Pancreas (tissue), 10 donors: ENCODE measurements at places on chromosomes 1 and 21. TPM values are rescaled to one million over a fixed set of nuclear protein-coding genes. Genes with fewer than 3 reads are reported as not detected.

Gene CYP4Z1
- polyA plus RNA-seq, result 0.40 TPM

Gene PTPN7
- 0.61 TPM for polyA plus RNA-seq

Gene PTGFRN
- 9.9 TPM for polyA plus RNA-seq

Gene PDE4B
- 1.1 TPM for polyA plus RNA-seq

Gene KCNA2
- 0.21 TPM for polyA plus RNA-seq

Gene PSRC1
- 5.4 TPM for polyA plus RNA-seq

Gene MTOR
- 14.1 TPM for polyA plus RNA-seq

DNA sequence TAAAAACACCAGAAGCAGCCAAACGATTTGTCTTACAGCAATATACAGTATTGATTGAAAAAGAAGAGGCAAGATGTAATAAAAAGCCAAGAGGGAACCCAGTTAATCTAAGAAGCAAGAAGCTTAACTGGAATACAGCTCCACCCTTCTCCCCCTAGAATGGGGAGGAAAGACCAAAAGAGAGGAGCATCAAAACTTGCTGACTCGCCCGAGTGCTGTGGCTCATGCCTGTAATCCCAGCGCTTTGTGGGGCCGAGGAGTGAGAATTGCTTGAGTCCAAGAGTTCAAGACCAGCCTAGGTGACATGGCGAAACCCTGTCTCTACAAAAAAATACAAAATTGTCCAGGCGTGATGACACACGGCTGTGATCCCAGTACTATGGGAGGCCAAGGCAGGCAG, 32.2 kb downstream of the BRWD1 start:
- H3K27me3 ChIP-seq, result no peaks in the 10 kb centered on the region
- H3K27ac ChIP-seq, result no peak overlapping the region
- H3K4me1 ChIP-seq, result no peaks in the 10 kb centered on the region
- no peak overlapping the region for H3K4me3 ChIP-seq

- no peak overlapping the region for H3K27ac ChIP-seq
- no peaks in the 10 kb centered on the region for H3K4me1 ChIP-seq
- no peaks in the 10 kb centered on the region for H3K27me3 ChIP-seq
- no peak for DNase-seq
These were observed 28.4 kb downstream of the ZNF281 start for GRCh38 chr1:200381256-200381984.

DNA sequence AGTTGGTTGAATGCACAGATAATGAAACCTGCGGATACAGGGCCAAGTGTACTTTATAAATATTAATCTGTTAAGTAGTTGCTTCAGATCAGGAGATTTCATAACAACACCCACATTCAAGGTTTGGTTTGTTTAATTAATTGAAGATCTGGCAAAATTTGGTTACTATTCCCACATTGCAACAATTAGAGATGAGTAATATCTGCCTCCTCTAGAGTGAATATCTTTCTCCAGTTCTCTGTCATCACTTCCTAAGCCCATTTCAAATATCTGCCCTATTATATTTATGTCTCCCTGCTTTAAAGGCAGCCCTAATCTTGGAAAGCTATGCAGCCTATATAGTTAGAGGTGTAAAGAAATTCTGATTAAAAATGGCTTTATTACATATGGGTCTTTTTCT, 61.4 kb downstream of the PPP2R5A start:
- no peak overlapping the region for H3K27ac ChIP-seq
- DNase-seq, result no peak
- no peak overlapping the region for H3K4me3 ChIP-seq

DNA sequence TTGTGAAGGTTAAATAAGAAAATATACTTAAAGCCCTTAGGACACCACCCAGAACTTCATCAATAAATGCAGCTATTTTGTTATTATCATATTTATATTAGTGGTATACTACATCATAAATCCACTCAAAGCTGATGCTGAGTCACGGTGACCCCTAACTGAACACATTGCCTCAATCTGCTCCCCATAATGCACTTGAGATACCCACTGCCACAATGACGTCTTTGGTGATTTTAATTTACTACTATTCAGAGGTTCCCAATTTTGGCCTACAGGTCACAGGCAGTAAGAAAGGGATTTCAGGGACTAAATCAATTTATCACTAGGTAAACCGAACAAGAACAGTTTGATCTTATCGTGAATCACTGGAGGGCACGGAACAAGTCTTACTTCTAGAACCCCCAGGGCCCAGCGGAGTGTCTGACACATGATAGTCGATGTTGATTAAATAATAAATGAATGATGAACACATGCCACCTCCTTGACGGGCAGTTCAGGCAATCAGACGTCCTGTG, 493 bp upstream of the CHD1L start:
- H3K36me3 ChIP-seq, result no peaks in the 10 kb centered on the region
- no peak for DNase-seq
- H3K4me3 ChIP-seq, result peak overlapping the region; percentile 97

DNA sequence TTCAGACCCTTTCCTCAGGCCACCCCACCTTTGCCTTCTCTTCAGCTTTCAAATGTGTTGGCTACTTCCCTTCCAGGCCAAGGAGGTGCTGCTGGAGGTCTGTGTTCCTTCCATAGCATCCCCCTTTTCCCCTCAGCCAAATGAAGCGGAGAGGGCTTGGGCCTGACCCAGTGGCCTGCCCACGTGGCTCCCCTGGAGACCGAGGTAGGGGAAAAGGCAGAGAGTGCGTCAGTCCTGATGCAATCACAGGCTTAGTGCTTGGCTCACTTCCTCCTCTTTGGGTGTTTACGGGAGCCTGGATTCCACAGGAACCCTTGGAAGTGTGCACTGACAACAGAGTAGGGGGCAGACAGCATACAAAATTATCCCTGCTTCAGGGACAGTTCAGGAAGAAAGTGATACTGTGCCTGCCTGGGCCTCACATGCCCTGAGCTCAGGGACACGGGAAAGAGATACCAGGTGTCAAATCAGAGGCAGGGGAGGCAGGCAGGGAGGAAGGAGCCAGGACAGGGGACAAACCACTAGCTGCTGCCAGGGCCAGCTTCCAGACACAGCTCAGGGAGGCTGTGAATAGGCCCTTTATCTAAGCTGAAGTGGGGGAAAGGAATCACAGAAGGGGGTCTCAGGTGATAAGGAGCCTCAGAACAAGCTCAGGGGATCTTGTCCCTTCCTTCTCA, 16.6 kb upstream of the PTP4A2 start:
- H3K27ac ChIP-seq, result peak overlapping the region; percentile 53
- H3K36me3 ChIP-seq, result no peaks in the 10 kb centered on the region
- H3K27me3 ChIP-seq, result no peaks in the 10 kb centered on the region
- H3K4me3 ChIP-seq, result no peak overlapping the region

- H3K4me1 ChIP-seq, result peaks cover 10% of the 10 kb centered on the region
- no peak overlapping the region for H3K27ac ChIP-seq
- no peaks in the 10 kb centered on the region for H3K27me3 ChIP-seq
- no peak for DNase-seq
- H3K4me3 ChIP-seq, result no peak overlapping the region
These were observed 78.5 kb downstream of the PLXNA2 start for GRCh38 chr1:208165659-208166058.

- no peak overlapping the region for H3K4me3 ChIP-seq
- H3K36me3 ChIP-seq, result no peaks in the 10 kb centered on the region
- no peak for DNase-seq
- H3K27ac ChIP-seq, result no peak overlapping the region
- no peaks in the 10 kb centered on the region for H3K4me1 ChIP-seq
These were observed 158.1 kb downstream of the PIGK start for GRCh38 chr1:77061162-77061561.

GRCh38 chr1:246265481-246265880, 241.6 kb downstream of the SMYD3 start:
- H3K36me3 ChIP-seq, result no peaks in the 10 kb centered on the region
- no peaks in the 10 kb centered on the region for H3K27me3 ChIP-seq
- no peaks in the 10 kb centered on the region for H3K4me1 ChIP-seq
- H3K27ac ChIP-seq, result no peak overlapping the region
- DNase-seq, result no peak

DNA sequence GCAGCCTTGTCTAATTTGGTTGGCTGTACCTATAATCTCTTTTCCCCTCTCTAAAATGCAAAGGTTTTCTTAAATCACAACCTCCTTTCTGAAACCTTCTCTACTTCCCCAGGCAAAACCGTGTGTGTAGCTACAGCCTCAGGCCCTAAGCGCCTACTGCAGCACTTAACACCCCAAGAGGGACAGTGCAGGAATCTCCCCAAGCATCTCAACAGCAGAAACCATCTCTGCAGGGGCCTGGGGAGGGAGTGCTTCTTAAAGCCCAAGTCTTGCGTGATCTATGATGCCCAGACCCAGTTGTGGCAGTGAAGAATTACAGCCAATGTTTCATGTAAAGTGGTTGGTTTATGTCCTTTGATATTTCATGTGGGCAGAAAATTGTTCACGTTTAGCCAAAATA, 159.3 kb downstream of the DSCAM start:
- DNase-seq, result no peak
- H3K27me3 ChIP-seq, result no peaks in the 10 kb centered on the region
- H3K4me3 ChIP-seq, result no peak overlapping the region
- H3K36me3 ChIP-seq, result no peaks in the 10 kb centered on the region

GRCh38 chr1:76892675-76893074, 25.4 kb downstream of the ST6GALNAC5 start:
- no peaks in the 10 kb centered on the region for H3K27me3 ChIP-seq
- H3K36me3 ChIP-seq, result no peaks in the 10 kb centered on the region
- no peak overlapping the region for H3K27ac ChIP-seq
- no peak for DNase-seq
- no peaks in the 10 kb centered on the region for H3K4me1 ChIP-seq

GRCh38 chr1:162070825-162071224, 1.3 kb downstream of the NOS1AP start:
- H3K27me3 ChIP-seq, result no peaks in the 10 kb centered on the region
- DNase-seq, result no peak
- H3K36me3 ChIP-seq, result no peaks in the 10 kb centered on the region
- peak overlapping the region; percentile 74 for H3K4me3 ChIP-seq
